Muscle of back (tissue), 13 donors: ENCODE measurements at places on chromosomes 1 and 21. TPM values are rescaled to one million over a fixed set of nuclear protein-coding genes. Genes with fewer than 3 reads are reported as not detected.

KCNT2 gene
- polyA plus RNA-seq = 4.2 TPM

HIVEP3 gene
- polyA plus RNA-seq = 3.8 TPM

GBP6 gene
- 0.13 TPM for polyA plus RNA-seq

PTGFR gene
- 14.3 TPM for polyA plus RNA-seq

IFI44L gene
- polyA plus RNA-seq = 2.1 TPM

SLC9C2 gene
- polyA plus RNA-seq = not detected

RCOR3 gene
- polyA plus RNA-seq = 43.7 TPM

DCLRE1B gene
- 9.0 TPM for polyA plus RNA-seq

SH3BGR gene
- polyA plus RNA-seq = 102 TPM

CFHR5 gene
- polyA plus RNA-seq = not detected

TTLL10 gene
- 0.22 TPM for polyA plus RNA-seq

DNA sequence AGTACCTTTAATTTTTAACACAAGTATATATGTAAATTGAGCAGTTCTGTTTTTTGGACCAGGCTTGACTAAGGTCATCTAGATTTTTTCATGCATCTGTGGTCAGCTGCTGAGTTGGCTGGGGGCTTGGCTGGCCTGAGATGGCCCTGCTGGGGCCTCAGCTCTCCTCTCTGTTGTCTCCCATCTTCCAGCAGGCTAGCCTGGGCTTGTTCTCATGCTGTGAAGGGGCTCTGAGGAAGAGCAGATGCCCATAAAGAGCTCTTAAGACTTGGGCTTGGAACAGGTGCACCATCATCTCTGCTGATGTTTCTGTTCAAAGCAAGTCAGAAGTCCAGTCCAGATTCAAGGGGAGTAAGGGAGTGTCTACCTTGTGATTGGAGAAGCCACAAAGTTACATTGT lies 51.2 kb upstream of the TNR start:
- DNase-seq = no peak

GRCh38 chr1:173015629-173016028 lies 35.1 kb downstream of the TNFSF18 start:
- DNase-seq = no peak

DNA sequence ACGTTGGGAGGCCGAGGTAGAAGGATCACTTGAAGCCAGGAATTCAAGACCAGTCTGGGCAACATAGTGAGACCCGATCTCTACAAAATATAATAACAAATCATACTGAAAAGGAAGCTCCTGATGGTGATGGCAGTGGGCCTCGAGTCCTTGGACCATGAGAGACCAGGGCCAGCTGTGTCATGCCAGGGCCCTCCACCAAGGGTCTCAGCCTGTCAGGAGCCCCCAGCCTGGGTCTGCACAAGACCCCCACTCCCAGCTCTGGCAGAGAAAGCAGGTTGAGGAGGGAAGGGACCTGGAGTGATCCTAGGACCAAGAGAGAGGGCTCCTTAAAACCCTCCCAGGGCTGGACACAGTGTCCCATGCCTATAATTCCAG lies 6.7 kb upstream of the CTRC start:
- DNase-seq = no peak

- no peak for DNase-seq
Measured at GRCh38 chr1:164659621-164660411, 100.8 kb downstream of the PBX1 start.

DNA sequence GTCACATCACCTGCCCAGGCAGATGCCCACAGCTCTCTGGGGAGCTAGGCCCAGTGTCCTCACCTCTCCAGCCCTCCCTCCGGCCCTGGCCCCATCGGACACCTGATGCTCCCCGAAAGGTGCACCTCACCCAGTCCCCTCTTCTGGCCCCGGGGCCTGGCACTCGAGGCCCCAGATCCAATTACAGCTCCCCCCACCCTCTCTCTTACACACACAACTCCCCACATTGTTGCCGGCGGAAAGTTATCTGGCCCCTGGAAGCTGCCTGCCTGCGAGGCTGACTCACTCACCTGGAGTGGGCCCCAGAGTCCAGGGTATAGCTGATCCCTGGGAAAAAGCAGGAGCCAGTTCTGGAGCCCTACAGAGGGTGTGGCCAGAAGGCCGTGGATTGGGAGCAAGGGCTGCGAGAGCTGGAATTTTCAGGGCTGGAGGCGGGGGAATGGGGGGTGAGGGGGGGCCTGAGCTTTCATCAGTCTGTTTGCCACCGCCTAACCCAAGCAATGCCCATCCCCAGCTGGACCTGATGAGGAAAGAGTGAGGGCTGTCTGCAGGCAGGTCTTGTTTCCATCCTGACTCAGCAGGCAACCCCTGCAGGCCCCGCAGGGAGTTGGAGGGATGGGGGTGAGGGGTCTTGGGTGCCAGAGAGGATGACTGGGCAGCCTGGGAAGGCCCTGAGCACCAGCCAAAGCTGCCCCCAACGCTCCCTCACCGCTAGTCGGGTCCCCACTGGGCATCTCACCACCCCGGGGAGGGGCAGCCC lies 948 bp downstream of the FBXO2 start:
- DNase-seq = no peak

GRCh38 chr1:65832296-65832695 lies 39.6 kb downstream of the PDE4B start:
- no peak for DNase-seq

DNA sequence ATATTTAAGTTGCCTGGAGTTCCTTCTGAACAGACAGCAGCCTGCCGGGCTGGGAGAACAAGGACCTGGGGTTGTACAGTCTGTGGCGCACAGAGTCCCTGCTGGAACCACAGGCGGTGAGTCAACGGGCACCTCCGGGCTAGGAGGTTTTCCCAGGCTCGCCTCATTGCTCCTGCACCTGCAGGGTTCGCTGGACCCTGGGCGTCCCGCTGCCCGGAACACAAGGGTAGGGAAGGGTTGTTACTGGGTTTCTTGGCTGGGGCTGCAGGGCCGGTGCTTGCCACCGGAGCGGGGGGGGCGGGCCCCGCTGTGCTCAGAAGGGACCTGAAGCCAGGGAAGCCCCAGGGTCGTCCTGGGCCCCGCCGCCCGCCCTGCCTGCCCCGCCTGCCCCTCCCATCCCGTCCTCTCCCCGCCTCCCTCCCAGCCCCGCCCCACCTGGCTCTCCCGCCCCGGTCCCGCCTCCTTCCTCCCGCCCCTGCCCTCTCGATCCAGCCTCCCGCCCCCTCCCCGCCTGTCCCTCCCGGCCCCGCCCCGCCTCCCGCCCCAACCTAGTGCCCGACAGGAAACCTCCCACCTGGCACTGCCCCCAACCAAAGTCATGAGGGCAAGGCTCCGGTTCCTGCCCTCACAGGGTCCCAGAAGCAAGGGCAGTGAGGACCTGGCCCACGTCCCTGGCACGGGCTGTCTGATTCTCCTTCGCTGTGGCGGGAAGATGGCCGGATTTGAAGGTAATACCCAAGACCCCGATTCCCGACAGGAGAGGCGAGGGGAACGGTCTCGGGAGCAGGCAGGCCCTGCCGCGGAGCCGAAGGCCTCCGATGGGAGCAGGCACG lies 6.8 kb downstream of the JMJD4 start:
- DNase-seq = peak; percentile 74

DNA sequence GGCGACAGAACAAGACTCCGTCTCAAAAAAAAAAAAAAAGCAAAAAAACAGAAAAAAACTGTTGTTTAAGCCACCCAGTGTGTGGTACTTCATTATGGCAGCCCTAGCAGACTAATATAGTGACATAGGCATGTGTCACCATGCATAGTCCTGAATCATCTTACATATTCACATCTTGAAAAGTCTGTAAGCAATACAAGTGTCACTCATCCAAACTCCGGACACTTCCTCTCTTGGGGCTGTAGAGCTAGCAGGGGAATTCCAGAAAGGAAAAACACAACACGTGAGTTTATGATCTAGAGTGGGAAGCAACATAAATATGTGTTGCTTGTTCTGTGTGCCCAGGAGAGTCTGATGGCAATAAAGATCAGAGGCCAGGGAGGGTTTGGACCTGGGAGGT lies 81.6 kb upstream of the KCNE2 start:
- no peak for DNase-seq

GRCh38 chr1:150560576-150561253 lies 11.5 kb downstream of the ADAMTSL4 start:
- no peak for DNase-seq

- DNase-seq = no peak
Measured at GRCh38 chr1:87894062-87894461, 565.4 kb downstream of the LMO4 start.

DNA sequence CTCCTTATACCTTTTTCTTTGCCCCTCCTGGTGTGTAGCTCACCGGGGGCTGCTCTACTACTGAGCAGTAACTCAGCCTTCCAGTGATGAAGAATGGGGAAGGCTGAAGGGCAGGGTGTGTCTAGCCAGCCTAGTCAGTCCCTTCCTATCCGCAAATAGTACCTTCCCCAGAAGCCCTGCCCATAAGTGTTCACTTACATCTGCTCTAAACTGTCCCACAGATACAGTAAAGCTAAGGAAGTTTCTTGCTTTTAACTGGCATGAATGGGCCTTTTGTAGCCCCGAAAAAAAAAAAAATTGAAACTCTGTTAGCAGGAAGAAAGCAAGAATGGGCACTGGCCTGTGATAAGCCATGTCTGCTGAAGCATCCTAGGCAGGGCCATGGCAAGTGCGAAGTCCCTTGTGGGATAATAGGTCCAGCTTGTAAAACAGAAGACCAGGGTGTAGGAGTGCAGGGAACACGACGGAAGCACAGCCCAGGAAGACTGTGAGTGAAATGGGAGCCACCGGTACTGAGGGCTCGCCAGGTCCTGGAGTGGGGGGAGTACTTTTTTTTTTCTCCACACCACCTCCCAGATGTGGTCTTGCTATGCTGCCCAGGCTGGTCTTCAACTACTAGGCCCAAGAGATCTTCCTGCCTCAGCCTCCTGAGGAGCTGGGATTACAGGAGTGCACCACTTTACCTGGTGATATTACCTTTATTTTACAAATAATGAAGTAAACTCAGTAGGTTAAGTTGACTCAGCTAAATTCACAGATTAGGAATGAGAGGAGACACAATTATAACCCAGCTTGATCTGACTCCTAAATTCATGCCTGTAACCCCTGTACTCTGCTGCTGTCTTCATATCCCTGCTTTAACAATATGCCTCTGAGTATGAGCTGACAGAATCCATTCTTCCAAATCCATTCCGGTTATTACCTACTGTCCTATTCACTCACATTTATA lies 347.5 kb downstream of the SMYD3 start:
- no peak for DNase-seq

GRCh38 chr1:75265792-75266191 lies 131.6 kb downstream of the LHX8 start:
- peak; percentile 16 for DNase-seq

GRCh38 chr1:152880907-152881306 lies 2.8 kb downstream of the SMCP start:
- no peak for DNase-seq

GRCh38 chr1:200372095-200372884 lies 37.5 kb downstream of the ZNF281 start:
- no peak for DNase-seq

DNA sequence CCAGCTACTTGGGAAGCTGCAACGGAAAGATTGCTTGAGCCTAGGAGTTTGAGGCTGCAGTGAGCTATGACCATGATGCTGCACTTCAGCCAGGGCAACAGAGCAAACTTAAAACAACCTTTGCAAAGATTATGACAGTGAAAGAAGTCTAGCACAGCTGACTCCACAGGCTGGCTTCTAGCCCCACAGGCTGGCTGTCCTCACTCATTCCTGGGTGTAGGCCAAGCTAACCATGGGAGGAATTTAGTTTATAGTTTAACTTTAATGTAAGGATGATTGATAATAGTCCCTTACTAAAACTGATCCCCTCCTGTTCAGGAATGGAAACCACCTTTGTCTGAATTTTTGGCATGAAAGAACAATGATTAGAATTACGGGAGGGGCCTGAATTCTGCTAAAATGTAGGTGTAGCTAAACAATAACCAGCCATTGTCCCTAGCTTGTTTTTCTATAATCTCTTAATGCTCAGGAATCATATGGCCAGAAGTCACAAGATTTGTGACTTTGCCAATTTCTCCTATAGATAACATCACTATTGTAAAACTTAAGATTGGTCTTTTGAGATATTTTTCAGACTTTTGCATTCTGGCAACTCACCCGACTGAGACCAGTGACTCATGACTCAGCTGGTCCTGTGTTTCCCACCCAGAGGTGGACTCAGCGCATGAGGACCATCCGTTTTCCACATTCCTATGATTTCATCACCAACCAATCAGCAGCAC lies 28.1 kb upstream of the SGIP1 start:
- DNase-seq = no peak

GRCh38 chr1:225880222-225880588 lies 2.0 kb downstream of the TMEM63A start:
- DNase-seq = no peak

DNA sequence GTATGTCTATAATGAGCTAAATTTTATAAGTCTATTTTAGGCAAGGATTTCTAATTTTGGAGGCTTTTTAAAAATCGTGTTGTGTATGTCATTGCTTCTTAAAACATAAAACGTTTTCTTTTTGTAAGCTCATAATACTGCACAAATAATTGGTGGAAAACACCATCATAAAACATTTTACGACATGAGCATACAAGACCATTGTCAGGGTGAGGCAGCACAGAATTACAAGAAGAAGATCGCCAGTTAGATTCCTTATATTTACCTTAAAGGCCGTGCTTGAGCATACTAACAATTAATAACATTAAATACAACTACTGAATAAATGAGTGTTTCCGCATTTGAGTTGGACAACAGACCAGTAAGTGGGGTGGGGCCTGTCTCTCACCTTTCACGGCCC lies 19.1 kb upstream of the LMX1A start:
- no peak for DNase-seq

DNA sequence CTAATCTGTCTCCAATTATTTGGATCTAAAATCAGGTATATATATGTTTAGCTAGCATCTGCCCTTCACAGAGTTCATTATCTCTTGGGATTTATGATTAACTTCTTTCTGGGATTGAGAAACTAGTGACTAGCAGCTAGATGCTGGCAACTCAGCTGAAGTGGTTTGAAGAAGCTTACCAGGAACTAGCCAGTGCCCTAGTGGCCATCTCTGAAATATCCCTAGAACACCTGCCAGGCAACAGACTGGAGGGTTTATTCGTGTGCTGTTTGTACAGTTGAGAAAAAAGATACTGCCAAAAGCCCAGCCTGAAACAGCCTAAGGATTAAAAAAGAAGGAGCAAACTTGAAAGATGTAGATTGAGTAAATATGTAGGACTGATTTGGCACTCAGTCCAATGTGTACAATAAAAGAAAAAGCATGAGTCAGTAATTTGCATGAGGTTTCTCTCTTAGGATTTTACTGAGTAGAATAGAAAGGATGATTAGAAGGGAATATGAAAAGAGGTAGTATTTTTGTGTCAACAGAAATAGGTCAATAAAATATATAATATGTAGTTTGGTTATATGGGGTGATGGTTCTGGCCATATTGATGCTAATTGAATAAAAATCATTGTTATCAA lies 1144.6 kb upstream of the ADGRL2 start:
- DNase-seq = no peak

- DNase-seq = no peak
Measured at GRCh38 chr1:219179293-219179692, 5.6 kb downstream of the LYPLAL1 start.
